ENCODE measurements at places on chromosomes 7 and 10. TPM values are rescaled to one million over a fixed set of nuclear protein-coding genes. Genes with fewer than 3 reads are reported as not detected.
A peak's percentile ranks its signal among the peaks of the same experiment; 100 is the strongest.

DNA sequence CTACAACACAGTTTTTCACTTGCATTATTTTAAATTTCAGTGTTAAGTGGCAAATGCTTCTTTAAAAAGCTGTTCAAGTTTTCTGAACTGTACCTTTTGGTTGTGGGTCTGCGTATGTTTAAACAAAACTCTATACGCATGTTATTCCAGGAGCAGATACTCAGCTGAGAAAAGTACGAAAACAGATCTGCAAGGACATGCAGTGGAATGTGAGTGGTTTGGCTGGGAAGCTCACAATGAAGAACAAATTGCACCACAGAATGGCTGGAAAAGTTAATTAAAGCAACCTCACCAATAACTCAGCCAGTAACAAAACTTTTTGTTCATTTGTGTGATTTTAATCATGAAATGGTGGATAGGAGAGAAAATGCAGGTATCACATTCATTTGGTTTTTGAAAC, 17.6 kb downstream of the GLI3 start:
- DNase-seq = no peak

The C10orf90 gene
- not detected for total RNA-seq

DNA sequence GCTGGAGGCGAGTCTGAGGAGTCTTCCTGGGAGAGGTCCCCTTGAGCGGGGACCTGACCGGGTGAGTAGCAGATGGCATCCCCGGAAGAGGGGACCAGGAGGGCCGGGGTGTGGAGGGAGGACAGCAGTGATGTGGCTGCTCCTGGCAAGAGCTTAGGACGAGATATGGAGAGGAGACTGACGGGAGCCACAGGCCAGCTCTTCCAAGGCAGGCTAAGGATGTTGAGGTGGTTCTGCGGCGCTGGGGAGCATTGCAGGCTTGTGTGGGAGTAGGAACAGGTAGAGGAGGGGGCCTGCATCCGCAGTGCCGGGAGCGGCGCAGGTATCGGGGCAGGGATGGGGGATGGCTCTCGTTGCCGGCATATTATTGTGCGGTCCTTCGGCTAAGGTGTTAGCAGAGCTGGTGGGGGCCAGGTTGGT, 76.7 kb upstream of the ANLN start:
- DNase-seq = no peak

DNA sequence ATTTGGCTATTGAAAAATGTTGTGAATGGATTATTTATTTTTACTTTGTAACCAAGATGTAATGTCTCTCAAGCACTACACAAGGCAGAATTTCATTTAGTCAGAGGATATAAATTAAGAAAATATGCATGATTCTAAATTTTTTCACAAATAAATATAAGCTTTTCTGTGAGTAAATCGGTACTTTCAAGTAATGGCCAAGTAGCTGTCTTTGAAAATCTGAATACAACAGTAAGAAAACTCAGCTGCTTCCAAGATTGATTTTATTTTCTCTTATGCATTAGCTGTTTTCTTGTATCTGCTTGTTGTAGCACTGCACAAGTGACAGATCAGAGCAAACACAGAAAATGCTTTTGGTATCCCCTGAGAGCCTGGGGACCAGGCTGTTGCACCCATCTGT, 998.5 kb upstream of the GHITM start:
- no peak for DNase-seq

GRCh38 chr7:1662767-1663166, 7.3 kb upstream of the ELFN1 start:
- DNase-seq = no peak

DNA sequence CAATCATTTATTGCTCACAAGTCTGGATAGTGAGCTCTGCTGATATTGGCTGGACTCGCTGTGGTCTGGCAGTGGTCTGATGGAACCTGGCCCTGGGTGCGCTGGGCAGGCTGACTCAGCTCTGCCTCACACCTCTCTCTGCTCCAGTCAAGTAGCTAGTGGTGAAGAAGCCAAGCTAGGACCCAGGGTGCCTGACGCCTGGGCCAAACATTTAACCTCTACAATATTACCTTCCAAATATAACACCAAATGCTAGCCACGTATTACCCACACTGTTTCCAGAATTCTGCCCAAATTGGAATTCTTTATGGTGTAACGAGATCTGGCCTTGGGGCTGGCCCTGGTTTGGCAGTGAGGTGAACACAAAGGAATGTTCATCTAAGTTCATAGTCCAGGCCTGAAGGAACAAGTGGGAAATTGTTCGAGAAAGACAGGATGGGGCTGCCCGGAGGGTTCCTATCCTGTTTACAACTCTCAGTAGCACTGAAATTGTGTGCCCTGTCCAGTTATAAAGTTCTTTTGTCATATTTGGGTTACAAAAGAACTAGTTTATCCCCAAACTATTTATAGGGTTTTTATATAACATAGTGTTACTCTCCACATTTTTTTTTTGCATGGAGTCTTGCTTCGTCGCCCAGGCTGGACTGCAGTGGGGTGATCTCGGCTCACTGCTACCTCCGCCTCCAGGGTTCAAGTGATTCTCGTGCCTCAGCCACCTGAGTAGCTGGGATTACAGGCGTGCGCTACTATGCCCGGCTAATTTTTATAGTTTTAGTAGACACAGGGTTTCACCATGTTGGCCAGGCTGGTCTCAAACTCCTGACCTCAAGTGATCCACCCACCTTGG, 16.3 kb downstream of the OR2AE1 start:
- DNase-seq = no peak

- no peak for DNase-seq
Observed at GRCh38 chr10:92590623-92591549, 2.0 kb upstream of the KIF11 start.

GRCh38 chr10:132448248-132448731, 51.3 kb downstream of the PWWP2B start:
- peak; percentile 62 for DNase-seq

The AKR1D1 gene
- total RNA-seq = not detected

- DNase-seq = no peak
Observed at GRCh38 chr10:119546009-119546408, 3.5 kb upstream of the RGS10 start.

The MBL2 gene
- not detected for total RNA-seq

The ZNF746 gene
- total RNA-seq = 30.3 TPM

The KIAA1549 gene
- not detected for total RNA-seq

DNA sequence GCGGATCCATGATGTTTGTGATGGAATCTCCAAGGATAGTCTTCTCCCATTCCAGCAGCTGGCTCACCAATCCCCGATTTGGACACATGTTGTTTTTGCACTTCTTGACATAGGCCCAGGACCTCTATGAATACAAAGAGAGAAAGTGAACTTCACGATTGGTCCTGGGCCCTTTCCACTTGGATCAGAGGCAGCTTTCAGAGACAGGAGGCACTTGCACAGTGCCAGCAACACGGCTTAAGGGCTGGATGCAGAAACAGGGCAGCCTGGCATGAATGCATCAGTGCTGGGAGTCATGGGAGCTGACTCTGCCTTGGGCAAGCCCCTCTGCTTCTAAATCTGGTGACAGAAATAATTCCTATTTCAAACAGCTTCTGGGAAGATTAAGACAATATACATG, 2.1 kb upstream of the TMEM120A start:
- DNase-seq = no peak

- no peak for DNase-seq
Observed at GRCh38 chr10:94023906-94024305, 30.2 kb downstream of the PLCE1 start.

- DNase-seq = no peak
Observed at GRCh38 chr7:10612950-10613349, 360.7 kb upstream of the PHF14 start.

DNA sequence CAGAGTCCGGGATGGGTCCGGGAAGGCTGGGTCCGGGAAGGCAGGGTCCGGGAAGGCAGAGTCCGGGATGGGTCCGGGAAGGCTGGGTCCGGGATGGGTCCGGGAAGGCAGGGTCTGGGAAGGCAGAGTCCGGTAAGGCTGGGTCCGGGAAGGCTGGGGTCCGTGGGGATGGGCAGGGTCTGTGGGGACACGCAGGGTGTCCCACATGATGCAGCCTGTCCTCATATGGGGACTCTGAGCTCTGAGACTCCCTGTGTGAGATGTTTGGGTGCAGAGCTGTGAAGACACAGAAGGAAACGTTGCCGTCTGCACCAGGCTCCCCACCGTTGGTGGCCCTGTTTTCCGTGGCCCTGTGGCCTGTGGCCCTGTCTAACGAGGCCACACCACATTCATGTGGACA, 45.7 kb upstream of the ADGRA1 start:
- DNase-seq = no peak

DNA sequence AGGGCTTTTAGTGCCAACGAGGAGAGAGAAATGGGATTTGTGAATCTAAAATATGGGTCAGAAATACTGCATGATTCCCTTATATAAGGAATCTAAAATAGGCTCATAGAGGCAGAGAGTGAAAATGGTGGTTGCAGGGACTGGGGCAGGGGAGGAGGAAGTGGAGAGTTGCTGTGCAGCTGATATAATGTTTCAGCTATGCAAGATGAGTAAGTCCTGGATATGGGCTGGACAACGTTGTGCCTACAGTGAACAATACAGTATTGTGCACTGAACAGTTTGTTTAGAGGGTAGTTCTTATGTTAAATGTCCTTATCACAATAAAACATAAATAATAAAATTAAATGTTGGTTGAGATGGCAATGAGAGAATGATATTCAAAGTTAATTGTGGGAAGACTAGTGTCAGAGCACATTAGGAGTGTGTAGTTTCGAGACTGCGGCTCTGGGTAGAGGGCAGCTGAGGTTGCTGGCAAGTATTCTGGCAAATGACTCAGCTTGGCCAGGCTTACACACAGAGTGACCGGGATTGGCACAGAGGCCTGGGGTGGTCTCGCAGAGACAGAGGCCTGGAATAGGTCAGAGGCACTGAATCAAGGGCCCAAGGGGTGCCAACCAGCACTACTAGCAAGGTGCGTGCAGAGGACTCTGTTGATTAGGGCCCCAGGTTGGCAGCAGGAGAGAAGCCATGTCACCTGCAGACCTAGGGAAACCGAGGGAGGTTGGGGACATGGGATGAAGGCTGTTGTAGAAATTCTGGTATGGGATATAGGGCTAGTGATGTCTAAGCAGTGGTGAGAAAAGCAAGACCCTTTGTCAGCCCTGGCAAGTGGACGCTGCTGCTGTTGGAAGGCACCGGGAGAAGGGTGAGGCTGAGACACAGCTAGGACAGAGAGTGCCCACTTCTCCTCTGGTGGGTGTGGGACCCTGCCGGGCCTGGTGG, 2.8 kb upstream of the DEPP1 start:
- DNase-seq = no peak

The CHST3 gene
- not detected for total RNA-seq

The CPED1 gene
- 0.08 TPM for total RNA-seq

- no peak for DNase-seq
Observed at GRCh38 chr7:137609500-137609899, 237.3 kb downstream of the DGKI start.

GRCh38 chr7:114085313-114085591, 166.4 kb upstream of the PPP1R3A start:
- DNase-seq = no peak

The CADPS2 gene
- total RNA-seq = not detected

- DNase-seq = no peak
Observed at GRCh38 chr10:95394161-95394880, 103.5 kb upstream of the PDLIM1 start.

- no peak for DNase-seq
Observed at GRCh38 chr7:66143876-66144332, 29.3 kb downstream of the CRCP start.

The TBXAS1 gene
- 5.5 TPM for total RNA-seq

All from CD4-positive, alpha-beta T cell (primary cell).